Stimulated activated CD4-positive, alpha-beta T cell treated with anti-CD3 and anti-CD28 coated beads, Interleukin-1b, Interleukin-23, amount 100 ng/mL, for 24 hours (primary cell): ENCODE measurements at places on chromosomes 5 and 9.

GRCh38 chr5:32961059-32961415 is 249.9 kb downstream of the NPR3 start:
- no peak for DNase-seq

DNA sequence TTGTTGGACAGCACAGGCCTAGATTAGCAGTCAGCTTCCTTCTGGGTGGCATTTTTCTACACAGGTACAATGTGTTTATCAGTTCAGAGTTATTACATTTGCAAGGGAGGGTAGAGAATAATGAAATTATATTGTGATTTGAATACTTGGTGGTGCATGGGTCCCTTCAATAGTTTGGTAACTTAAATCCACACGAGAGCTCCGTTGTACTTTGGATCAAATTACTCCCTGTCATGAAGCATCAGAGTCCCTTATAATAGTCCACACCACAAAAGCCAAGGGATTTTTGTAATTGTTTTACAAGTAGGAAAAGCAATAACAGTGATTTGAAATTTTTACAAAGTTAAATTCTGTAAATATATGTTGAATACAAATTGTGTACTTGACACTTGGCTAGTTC is 552.4 kb downstream of the PDE4D start:
- no peak for DNase-seq

GRCh38 chr9:717722-718121 is 123.8 kb upstream of the DMRT1 start:
- no peak for DNase-seq

- DNase-seq: no peak
These were observed 16.6 kb downstream of the ZNF608 start for GRCh38 chr5:124729720-124730359.

- no peak for DNase-seq
These were observed 1094.9 kb upstream of the C9orf72 start for GRCh38 chr9:28668158-28668557.
